Cerebellum (tissue), 4 donors: ENCODE measurements at places on chromosomes 13 and 19. TPM values are rescaled to one million over a fixed set of nuclear protein-coding genes. Genes with fewer than 3 reads are reported as not detected.

GRCh38 chr13:61908906-61909615 lies 493.4 kb upstream of the PCDH20 start:
- DNase-seq = no peak

- no peak for DNase-seq
These were observed 727.6 kb upstream of the ARGLU1 start for GRCh38 chr13:107295416-107296140.

GRCh38 chr19:56124578-56124977 lies 3.5 kb upstream of the ZNF787 start:
- no peak for DNase-seq

GRCh38 chr13:59270327-59270726 lies 893.4 kb downstream of the DIAPH3 start:
- no peak for DNase-seq

GRCh38 chr13:19069684-19070397 lies 111.8 kb downstream of the TUBA3C start:
- DNase-seq = no peak

DNA sequence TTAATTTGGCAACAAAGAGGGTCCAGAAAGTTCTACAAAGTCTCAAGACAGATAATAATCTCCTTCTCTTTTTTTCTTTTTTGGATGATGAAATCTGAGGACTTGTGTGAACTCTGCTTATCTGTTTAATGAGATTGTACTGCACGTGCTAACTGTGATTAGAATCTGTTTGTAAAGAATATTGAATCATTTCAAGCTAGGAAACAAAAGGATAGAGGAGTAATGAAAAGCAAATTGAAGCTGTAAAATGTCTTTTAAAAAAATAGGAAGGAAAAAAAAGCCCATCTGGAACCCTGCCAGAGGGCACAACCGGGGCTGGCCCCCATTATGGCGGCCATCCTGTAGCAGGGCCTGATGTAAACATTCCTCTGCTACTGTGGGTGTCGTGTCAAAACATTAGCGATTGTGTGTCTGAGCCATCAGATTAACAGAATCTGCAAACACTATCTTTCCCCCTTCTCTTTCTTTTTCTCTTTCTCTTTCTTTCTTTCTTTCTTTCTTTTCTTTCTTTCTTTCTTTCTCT lies 83.0 kb downstream of the FLT1 start:
- DNase-seq = no peak

GRCh38 chr13:42484386-42484785 lies 89.6 kb upstream of the TNFSF11 start:
- DNase-seq = no peak

GRCh38 chr19:13861392-13861713 lies 15.6 kb upstream of the NANOS3 start:
- no peak for DNase-seq

DNA sequence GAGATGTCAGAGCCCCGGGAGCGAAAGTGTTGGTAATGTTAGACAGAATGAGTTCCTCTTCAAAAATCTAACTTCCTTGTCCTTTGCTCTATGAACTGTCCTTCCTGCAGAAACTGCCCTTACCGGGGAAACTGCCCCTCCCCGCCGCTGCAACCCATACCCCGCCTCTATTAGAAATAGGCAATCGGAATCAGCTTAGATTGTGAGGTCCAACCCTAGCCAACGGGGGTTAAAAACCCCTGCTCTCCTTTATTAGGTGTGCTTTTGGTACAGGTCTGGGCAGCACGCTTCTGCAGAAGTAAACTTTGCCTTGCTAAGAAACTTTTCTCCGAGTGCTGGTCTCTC lies 11.5 kb upstream of the CAPNS1 start:
- no peak for DNase-seq

DNA sequence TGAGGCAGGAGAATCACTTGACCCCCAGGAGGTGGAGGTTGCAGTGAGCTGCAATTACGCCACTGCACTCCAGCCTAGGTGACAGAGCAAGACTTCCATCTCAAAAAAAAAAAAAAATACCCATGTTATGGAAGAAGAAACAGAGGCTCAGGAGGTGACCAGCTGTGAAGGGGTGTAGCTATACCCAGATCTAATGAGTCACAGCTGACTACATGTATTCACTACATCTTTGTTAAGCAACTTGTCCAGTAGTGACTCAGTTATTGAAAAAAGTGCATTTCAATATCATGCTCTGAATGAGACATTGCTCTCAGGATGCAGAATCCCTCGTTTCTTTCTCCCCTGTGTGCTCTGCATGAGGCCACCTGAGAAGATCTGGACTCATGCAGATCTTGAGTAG lies 16.1 kb upstream of the SPART start:
- DNase-seq = no peak

DNA sequence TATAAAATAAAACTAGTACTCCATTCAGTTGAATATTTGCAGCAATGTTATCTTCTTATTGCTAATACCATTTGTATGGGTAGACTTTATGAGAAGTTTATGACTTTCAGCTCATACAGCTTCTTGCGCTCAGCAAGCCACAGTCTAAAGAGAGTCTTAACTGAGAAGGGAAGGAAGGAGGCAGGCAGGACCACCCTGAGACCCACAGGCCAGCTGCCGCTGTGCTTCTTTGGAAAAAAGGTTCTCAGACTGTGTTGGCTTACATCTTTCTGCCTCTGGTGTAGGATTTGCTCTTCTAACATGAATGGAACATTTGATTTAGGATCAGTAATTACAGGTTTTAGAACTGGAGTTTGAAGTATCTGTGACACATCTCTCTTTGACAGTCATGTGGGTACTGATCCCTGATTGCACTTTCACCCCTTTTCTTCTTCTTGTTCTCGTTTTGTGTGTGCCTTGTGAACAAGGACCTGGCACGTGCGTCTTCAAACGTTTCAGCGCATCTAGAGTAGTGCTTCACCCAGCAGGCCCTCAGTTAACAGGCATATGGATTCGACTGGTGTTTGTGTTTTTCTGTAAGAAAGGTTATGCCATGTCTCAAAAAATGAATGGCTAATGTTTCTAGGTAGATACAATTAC lies 7.1 kb upstream of the GPR18 start:
- no peak for DNase-seq

GRCh38 chr13:73284081-73284874 lies 225.5 kb downstream of the KLF5 start:
- DNase-seq = no peak

- DNase-seq = no peak
These were observed 60.7 kb downstream of the PAN3 start for GRCh38 chr13:28199089-28199488.

DNA sequence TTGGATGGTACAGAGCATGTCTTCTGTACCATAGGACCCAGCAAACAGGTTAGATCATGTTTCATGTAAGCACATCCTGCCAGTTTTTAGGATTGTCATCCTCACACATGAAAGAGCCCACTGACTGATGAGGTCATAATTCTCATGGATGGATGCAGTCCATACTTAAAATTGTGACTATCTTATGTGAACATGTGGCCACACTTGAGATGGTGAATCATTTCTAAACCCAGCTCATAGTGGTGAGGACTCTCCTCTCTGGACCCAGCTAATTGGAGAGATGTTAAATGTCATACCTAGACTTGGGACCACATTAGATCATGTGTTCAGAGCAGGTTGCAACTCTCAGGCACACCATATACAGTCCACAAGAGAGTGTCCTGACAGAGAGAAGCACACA lies 24.8 kb upstream of the ZNF254 start:
- no peak for DNase-seq

- no peak for DNase-seq
These were observed 5.0 kb upstream of the KMT2B start for GRCh38 chr19:35712567-35713505.

- no peak for DNase-seq
These were observed 13.0 kb upstream of the STRN4 start for GRCh38 chr19:46759206-46759605.

DNA sequence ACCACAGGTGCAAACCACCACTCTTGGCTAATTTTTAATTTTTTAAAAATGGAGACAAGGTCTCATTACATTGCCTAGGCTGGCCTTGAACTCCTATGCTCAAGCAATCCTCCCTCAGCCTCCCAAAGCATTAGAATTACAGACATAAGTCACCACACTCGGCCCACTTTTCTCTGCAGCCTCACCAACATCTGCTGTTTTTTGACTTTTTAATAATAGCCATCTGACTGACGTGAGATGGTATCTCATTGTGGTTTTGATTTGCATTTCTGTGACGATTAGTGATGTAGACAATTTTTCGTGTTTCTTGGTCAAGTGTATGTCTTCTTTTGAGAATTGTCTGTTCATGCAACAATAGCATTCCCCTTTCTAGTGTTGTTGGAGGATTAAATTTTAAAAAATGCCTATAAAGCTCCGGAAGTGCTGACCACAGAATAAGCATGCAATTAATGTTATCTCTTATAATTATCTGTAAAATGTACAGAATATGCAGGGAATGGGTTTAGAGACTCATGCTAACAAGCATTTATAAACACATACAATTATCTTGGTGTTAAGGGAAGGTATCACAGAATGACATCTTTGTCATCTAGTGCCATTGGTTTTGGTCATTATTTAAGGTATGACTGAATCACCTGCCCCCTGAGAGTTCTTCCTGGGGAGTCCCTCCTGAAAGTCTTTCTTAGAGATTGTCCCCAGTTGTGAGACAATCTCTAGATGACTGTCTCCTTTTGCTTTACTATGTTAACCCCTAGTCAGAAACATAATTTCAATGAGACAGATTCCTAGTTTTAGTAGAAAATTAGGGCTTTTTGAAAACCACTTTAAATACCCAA lies 118.5 kb upstream of the SERTM1 start:
- DNase-seq = no peak

DNA sequence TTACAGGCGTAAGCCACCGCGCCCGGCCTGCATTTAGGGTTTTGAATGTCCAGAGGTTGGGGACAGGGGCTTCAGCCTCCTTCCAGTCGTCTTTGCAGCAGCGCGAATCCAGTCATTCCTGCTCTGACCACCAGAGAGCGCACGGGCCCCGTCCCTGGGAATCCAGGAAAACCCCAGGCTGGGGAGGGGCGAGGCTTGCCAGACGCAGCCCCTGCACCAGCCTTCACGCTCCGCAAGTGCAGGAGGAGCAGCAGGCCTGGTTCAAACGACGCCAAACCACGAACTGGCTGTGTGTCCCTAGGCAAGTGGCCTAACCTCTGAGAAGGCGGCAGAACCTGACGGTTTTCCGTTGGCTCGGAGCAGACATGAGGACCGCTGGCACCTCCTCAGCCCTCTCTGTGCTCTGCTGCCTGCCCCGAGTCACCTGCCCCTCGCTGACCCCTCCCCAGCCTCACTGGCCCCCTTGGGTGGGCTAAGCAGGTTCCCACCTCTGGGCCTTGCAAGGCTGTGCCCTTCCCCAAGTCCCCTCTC lies 2.0 kb upstream of the RNF126 start:
- peak; percentile 88 for DNase-seq

- DNase-seq = no peak
These were observed 120.9 kb downstream of the PTPRS start for GRCh38 chr19:5219551-5220304.

- no peak for DNase-seq
These were observed 15.8 kb downstream of the POU2F2 start for GRCh38 chr19:42116308-42117075.

DNA sequence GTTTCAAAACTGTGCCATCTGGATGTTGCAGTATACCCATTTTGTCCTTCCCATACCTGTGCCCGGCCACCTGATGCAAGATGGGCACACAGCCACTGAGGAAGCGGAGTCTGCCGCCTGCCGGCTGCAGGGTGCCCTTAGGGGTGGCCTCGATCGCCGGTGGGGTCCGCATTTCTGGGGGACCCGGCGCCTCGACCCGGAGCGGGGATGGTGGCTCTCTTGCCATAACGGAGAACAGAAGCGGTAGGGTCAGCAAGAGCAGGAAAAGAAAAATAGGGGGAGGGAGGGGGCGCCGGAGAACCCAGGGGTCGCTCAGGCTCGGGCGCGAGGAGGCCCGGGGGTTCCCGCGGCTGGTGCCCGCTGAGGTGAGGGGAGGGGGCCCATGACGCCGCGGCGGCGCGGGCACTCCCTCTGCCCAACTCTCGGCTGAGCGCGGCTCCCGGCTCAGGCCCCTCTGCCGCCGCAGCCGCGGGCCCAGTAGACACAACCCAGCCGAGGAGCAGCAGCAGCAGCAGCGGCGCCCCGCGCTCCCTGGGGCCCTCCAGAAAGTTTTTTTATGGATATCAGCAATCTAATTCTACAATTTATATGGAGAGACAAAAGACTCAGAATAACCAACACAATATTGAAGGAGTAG lies 13.8 kb upstream of the CYP4F2 start:
- no peak for DNase-seq

ZNF667 gene
- 22.2 TPM for total RNA-seq

OR7E24 gene
- not detected for total RNA-seq

SYNGR4 gene
- 0.27 TPM for total RNA-seq

FSD1 gene
- 23.8 TPM for total RNA-seq

DNAAF3 gene
- total RNA-seq = 2.0 TPM

SLITRK1 gene
- total RNA-seq = 11.0 TPM
